ENCODE measurements at places on chromosomes 6 and 20.

GRCh38 chr6:75317503-75318206, 33.1 kb upstream of the TMEM30A start:
- DNase-seq: no peak

DNA sequence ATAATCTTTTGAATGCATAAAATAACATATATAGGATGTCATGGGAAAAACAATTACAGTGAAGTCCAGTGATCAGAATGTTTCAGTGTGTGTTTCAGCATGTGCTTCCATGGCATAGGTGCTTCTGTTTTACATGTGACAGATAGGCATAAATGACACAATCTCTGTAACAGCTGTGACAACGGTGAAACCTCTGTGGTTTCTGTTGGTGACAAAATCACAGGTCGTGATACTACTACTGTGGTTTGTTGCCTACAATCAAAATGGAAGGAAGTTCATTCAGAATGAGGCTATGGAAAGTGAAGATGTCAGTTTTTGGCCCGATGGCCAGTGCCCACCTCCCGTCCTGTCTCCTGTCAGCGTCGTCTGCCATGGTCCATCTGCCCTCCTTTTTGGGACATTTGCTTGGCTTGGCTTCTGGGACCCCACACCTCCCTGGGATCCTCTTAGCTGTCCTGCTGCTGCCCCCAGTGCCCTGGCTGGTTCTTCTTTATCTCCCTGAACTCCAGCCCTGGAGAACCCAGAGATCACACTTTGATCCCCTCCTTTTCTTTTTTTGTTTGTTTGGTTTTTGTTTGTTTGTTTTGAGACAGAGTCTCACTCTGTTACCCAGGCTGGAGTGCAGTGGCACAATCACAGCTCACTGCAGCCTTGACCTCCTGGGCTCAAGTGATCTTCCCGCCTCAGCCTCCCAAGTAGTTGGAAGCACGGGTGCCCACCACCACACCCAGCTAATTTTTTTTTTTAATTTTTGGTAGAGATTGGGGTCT, 79.3 kb upstream of the NAA20 start:
- DNase-seq: no peak

DNA sequence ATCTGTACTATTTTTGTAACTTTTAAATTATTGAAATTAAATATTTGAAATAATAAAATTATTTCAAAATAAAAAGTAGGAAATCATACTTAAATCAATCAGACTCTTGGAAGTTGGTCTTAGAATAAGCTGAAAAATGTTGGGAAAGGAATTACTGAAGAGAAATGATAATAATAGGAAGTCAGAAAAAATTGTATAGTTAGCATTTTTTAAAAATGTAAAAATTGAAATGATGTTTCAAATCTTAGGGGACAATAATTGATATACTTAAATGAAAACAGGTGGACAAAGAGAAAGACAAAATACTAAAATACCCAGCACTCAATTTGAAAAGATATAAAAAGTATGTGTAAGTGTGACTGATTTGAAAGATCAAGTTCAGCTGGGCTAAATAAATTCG, 186.1 kb downstream of the BMP2 start:
- DNase-seq: no peak

DNA sequence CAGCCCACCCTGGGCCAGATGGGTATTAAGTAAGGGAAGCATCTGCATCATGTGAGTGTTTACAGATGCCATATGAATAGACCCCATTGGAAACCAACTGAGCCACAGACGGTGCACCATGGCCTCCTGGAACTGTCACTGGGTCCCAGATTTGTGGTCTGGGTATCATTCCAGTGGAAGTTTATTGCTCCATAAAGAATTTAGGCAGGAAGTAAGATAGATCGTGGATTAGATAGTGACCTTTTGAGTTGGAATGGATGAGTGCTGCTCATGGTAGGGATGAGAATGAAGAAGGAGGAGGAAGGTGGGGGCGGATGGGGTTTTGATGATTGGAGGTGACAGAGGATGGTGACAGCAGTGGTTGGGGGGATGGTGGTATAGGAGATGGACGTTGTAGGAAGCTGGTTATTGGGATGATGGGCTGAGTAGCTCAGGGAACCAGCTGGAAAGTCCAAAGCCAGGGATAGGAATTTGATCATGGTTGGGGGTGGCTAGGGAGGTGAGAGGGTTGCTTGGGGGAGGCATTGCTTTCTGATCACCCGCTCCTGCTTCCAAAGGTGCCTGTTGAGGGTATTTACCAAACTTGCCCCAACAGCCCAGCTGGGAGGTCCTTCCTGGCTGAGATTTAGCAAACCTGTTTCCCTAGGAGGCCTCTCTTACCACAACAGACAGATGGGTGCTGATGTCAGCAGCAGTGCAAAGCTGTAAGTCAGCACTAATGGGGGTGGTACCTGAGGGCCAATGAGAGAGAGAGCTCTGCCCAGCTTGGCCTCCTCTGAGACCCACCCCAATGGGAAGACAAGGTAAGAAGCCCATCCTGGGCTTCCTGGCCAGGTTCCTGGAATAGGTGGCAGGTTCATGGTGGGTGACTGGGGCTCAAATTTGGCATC, 78.0 kb downstream of the VEGFA start:
- no peak for DNase-seq

GRCh38 chr6:105499931-105500330, 97.0 kb upstream of the PREP start:
- no peak for DNase-seq

DNA sequence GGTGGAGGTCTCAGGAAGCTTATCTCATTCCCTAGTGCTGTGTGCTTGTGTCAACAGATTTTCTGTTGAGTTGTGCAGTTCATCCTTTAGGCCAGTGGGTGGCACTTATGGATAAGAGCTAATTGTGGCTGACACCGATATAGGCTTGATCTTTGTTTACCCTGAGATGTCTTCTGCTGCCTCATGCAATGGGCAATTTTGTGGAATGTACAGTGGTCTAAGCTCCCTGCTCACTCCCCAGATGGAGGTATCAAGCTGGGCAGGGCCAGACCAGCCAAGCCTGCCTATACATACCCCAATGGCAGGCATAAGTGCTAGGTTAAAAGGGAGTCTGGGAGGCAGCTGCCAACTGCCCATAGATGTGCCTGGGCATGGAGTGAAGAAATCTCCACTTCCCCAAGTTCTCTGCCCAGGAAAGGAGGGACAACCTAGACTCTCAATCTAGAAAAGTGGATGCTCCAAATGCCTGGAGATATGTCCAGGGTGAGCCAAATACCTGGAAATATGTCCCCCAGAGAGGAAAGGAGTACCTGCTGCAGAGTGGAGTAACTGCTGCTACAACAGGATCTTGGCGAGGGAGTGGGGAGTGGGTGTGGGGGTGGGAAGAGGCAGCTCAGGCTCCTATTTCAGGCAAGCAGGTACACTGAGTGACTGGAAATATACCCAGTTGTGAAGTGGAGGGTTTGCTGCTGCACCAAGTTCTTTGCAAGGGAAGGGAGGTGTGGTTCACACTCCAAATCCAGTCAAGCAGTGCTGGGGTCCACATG, 53.2 kb upstream of the ARG1 start:
- peak; percentile 45 for DNase-seq

DNA sequence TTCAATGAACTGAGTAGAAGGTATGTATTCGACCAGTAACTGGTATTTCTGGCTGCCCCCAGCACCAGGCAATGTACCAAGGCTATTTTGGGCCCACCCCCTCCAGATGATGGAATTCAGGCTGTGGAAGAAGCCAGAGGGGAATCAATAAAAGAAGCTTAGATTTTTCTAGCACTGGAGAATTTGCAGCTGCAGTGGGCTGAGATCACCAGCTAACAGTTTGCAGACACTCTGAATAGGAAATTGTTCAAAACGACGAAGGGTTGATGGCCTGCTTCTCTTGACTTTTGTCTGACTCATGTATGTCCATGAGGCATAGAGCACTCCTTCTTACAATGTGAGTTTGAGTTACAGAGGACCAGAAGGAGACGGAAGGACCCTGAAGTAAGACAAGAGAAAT, 32.4 kb upstream of the FBXO9 start:
- no peak for DNase-seq

DNA sequence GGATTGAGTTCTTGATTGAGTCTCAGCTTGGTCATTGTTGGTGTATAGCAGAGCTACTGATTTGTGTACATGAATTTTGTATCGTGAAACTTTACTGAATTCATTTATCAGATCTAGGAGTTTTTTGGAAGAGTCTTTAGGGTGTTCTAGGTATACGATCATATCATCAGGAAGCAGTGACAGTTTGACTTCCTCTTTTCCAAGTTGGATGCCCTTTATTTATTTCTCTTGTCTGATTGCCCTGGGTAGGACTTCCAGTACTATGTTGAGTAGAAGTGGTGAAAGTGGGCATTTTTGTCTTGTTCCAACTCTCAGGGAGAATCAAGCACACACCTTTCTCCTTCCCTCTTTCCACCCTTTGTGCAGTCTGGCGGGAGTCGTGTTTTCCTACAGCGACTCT, 26.4 kb downstream of the RPP40 start:
- DNase-seq: no peak

DNA sequence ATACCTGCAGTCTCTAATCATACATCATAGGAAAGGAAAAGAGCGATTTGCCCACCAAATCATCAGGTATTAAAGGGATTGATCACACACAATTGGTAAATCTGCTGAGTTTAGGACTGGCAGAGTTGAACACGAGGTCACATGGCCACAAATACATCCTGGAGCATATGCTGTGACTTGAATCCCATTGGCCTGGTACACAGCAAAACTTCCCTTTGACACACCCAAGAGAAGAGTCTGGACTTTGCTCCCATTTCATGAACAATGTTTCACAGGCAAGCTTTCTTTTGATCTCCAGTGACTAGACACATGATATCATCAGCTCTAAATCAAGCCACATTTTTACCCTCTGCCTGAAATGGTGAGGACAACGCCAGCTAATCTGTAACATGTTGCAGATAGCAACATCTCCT, 117.9 kb downstream of the ISM1 start:
- no peak for DNase-seq

Data from body of pancreas (tissue), 4 donors.